Adipocyte (in vitro differentiated cells): ENCODE measurements at places on chromosomes 6 and 20.

DNA sequence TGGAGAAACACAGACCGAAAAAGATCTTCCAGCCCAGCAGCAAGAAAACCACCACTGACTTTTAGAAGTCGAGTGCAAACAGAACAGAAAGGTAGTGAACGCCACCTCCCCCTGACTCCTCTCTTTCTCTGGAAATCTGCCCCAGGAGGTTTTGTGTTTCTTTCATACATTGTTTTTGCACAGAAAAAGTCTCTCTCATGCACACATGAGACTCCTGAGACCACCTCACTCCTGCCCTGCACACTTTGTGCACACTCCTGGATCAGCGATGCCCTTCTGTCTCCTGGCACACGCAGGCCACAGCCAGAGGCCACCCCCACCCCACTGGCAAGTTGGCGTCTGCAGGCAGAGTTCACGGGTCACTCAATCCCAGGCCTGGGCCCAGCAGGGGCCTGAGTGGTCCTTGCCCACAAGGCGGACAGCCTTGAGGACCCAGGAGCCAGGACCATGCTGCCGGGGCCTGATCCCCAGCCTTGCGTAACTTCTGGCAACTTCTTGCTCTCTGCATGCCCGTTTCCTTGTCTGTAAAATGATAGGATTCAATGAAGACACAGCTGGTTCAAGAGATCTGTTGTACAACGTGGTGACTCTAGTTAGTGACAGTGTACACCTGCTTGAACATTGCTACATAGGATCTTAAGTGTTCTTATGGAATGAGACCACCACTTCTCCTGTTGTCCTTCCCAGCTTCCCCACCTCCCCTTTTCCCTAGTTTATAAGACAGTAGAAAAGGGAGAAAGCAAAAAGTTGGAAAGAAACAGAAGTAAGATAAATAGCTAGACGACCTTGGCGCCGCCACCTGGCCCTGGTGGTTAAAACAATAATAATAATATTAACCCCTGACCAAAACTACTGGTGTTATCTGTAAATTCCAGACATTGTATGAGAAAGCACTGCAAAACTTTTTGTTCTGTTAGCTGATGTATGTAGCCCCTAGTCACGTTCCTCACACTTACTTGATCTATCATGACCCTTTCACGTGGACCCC, 30.2 kb upstream of the CST7 start:
- no peak for DNase-seq

- DNase-seq = peak; percentile 47
Observed at GRCh38 chr6:13462458-13463327, 24.7 kb downstream of the GFOD1 start.

DNA sequence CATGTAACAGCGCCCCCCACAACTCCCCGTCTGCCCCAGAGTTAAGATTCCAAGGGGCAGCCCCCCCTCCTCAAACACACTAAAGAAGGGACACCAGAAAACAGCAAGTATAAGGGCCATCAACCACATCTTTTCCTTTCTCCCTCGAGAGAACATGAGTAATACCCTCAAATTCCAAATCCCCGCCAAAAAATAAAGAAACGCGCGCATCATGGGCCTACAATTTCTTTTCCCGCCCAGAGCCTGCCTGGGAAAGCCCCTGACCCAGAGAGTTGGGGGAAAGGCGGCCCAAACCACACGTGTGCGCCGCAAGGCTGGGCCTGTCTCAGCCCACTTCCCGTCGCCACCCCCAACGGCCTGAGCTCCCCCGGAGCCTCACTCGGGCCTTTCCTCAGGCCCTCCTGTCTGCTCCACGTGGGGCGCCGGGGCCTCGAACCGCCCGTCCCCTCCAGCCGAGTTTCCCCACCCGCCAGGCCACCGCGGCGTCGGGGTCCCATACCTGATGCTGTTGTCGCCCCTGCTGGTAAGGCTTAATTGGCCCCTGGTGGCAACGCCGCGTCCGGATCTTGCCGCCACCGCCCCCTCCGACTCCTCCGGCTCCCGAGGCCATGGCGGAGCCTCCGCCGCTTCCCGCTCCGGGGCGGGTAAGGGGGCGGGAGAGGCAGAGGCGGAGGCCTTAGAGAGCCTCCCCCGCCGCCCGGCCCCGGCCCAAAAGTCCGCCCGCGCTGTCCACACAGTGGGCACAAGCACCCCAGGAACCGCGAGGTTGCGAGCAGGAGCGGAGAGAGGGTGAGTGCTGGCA, 746 bp downstream of the NUP153 start:
- peak; percentile 74 for DNase-seq

- no peak for DNase-seq
Observed at GRCh38 chr6:44045672-44046015, 81.6 kb downstream of the MRPL14 start.

GRCh38 chr6:25660512-25660911, 8.5 kb downstream of the SCGN start:
- peak; percentile 29 for DNase-seq

DNA sequence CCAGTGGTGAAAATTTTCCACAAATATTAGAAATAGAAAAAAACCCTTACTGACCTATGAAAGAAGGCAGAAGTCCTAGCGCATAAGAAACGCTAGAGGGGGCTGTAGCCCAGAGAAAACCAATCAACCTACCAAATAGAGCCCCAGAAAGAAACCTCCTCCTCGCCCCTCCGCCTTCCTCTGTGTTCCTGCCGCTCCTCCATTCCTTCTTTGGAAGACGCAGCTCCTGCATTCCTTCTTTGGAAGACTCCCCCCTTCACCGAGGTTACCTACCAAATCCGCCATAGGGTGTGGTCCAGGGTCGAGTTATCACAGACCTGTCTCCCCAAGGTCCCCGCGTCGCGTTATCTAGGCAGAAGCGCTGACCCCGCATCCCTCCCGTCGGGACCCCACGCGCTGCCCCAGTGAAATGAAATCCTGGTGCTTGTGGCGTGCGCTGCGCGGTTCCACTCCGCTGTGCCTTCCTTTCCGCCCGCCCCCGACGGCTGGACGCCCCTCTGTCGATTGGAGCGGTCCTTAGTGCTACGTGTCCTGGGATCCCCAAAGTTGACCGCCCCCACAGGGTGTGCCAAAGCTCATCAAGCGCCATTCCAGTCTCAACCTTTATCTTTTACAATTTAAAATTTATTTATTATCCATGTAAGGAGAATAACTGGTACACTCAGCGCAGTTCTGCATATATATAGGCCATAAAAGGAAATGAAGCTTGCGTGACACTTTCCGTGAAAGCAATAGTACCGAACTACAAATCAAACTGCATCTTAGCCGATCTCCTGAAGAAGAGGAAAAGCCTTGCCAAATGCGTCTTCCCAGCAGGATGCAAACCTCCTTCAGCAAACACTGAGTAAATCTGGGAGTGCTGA, 13.0 kb downstream of the RPP21 start:
- DNase-seq = peak; percentile 80

DNA sequence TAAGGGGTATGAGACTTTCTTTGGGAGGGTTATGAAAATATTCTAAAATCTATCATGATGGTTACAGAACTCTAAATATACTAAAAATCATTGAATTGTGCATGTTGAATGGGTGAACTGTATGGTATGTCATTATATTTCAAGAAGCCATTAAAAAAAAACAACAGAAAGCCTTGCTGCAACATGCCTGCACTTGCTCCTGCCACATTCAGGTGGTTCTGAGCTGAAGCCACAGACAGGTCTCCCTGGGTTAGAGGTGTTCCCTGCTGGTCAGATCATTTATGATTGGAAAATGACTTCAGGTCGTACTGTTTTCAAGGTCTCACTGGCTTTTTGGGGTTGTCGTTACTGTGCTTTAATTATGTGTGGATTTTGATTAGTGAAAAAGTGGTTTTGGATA, 13.3 kb downstream of the GMPR start:
- DNase-seq = no peak

DNA sequence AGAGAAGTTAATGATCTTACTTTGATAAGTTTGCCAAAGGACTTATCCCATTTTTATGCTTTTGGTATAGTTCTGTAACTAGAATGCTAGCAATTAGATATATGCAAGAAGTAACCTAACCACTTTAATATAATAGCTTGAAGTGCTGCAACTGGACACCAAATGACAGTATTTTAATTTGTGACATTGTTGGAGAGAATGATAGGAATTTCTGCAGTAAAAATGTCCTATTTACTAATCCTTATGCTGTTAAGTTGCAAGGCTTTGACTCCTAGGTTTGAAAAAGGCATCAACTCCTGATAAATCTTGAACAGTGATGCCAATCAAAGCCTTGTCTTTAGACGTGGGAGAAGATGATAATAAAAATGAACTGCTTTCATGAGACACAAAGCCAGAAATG, 726.0 kb upstream of the GJE1 start:
- no peak for DNase-seq

DNA sequence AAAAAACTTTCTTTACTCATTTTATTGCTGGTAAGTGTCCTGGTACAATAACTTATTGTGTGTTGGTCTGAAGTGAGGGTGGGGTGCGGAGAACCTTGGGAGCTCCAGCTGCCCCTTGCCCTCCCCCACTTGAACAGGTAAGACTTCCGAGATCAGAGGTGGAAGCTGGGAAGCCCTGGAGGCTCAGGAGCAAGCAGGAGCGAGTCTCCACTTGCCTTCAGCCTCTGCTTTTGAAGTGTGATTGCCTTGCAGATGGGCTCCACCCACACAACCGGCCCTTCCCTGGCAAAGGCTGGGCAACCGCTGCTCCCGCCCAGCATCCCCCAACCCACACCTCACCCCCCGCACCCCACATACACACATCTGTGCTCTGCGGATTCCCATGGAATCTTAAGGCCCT, 179.6 kb downstream of the TFAP2C start:
- no peak for DNase-seq

DNA sequence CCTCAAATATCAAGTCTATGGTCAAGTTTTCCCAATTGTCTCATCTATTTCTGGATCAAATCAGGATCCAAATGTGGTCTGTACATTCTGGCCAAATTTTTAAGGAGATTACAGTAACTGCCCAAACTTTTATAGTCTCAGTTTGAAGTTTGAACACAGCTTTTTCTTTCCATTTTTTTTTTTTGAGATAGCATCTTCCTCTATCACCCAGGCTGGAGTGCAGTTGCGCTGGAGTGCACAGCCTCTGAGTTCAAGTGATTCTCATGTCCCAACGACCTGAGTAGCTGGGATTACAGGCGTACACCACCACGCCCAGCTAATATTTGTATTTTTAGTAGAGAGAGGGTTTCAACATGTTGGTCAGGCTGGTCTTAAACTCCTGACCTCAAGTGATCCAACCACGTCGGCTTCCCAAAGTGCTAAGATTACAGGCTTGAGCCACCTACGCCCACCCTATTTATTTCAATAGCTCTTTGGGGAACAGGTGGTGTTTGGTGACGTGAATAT, 84.9 kb upstream of the CARMIL1 start:
- DNase-seq = peak; percentile 28

DNA sequence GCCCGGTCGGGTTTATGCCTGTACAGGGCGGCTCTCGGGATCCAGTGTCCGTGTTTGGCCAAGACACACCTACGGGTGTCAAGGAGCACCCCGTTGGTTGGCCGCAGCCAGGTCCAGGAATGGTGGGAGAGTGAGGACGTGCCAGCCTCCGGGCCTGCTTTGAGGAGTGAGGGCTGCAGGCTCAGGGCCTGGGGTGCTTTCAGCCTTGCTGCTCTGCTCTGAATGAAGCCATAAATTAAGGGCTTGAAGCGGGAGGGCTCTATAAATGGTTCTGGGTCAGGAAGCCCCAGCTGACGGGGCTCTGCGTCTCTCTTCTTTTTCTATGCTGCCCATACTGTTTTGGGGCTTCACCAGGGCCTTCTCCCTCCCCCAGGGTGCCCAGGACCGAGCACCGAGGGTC, 15.1 kb downstream of the GATA5 start:
- DNase-seq = no peak

DNA sequence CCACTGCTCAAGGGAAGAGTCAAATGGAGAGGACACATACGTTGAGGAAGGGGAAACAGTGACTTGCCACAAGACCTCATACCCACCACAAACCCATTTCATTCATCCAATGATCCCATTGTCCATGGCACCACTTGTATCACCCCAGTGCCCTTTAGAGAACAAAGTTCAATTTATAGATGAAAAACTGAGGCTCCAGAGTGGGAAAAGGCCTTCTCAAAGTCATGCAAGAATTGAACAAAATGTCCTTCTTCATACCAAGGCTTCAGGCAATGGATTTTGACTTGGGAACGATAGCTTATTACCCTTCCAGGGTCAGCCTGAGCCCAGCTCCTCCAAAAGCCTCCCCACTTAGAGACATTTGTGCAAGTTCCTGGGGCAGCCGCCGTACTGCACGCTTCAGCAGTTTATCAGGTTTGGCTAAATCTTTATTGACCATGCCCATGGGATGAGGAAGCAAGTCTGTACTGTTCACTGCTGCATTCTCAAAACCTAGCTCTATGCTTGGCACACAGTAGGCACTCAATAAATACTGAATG, 47.3 kb upstream of the MRPS10 start:
- no peak for DNase-seq

- DNase-seq = peak; percentile 90
Observed at GRCh38 chr6:35691027-35691824, 2.5 kb upstream of the FKBP5 start.

DNA sequence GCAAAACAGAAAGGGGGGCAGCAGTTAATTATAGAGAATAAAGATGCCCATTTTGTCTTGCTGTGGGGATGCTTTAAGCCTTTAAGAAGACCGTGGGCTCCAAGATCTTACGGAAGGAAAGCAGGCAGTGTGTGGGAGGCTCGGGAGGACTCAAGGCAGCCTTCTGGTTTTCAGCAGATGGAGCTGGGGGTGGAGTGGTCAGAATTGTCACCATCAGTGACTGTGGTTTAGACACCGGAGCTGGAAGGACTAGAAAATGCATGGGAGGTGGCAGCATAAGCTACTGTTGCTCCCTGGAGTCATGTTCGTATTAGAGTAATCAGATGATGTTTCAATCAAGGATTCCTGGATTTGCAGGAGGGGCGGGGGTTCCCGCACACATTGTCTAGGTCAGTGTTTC, 3.7 kb downstream of the PHACTR1 start:
- DNase-seq = no peak

DNA sequence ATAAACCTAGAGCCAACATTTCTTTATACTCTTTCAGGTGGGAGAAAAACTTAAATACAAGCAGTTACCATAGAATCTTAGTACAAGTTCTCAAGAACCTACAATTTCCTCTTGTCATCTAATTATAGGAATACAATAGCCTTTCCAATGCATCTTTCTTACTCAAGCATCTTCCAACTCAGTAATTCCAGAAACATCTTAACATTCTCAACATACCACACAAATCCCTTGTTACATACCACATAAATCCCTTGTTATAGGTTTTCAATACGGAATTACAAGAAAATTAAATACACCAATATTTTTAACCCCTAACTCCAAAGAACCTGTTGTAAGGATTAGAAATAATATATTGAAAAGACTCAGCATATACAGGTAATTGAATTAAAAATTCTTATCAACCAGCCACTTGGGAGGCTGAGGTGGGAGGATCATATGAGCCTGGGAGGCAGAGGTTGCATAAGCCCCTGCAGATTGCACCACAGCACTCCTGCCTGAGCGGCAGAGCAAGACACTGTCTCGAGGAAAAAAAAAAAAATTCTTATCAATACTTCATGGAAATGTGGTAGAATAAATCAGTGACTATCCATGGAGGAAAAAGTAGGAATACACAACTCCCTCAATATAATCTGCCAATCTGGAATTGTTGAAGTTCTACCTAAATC, 127.5 kb upstream of the CCDC28A start:
- DNase-seq = peak; percentile 24
